ENCODE measurements at places on chromosomes 4 and X. TPM values are rescaled to one million over a fixed set of nuclear protein-coding genes. Genes with fewer than 3 reads are reported as not detected.

Gene NDP
- not detected for total RNA-seq

DNA sequence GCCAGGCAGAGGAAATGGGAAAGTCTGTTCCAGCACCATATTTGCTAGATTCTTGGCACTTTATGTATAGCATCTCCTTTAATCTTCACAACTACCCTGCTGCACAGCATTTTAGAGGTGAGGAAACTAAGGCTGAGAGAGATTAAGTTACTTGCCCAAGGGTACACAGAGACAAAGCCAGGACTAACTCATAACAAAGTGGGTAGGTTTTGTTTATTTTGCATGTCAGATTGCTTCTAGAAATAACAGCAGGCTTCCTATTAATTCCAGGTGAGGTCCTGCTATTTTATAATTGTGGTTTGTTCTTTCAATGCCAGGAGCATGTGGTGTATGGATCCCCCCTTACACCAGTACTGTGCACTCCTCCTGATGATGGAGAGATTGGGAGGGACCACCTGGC, 15.0 kb downstream of the TCEANC start:
- ATAC-seq, result no peak

- ATAC-seq, result no peak
Observed at GRCh38 chrX:106903856-106904528, 851 bp upstream of the RIPPLY1 start.

Gene KIAA1210
- total RNA-seq, result not detected

Gene RAB39B
- not detected for total RNA-seq

DNA sequence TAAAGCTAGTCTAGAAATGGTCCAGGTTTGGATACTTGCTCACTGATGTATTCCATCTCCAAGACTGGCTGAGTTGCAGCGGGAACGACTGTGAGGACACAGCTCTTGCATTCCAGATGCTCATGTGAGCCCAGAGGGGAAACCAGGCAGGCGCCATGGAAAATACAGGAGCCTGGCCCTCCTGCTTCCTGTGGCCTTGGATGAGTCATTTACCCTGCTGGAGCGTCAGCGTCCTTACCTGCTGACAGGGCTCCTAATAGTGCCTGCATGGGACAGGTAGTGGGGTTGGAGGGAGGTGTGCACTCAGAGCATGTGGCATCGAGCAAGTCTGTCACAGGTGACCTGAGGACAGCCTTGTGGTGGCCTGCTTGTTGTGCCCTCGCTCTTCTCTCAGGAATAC, 69.4 kb downstream of the NSG1 start:
- ATAC-seq, result no peak

DNA sequence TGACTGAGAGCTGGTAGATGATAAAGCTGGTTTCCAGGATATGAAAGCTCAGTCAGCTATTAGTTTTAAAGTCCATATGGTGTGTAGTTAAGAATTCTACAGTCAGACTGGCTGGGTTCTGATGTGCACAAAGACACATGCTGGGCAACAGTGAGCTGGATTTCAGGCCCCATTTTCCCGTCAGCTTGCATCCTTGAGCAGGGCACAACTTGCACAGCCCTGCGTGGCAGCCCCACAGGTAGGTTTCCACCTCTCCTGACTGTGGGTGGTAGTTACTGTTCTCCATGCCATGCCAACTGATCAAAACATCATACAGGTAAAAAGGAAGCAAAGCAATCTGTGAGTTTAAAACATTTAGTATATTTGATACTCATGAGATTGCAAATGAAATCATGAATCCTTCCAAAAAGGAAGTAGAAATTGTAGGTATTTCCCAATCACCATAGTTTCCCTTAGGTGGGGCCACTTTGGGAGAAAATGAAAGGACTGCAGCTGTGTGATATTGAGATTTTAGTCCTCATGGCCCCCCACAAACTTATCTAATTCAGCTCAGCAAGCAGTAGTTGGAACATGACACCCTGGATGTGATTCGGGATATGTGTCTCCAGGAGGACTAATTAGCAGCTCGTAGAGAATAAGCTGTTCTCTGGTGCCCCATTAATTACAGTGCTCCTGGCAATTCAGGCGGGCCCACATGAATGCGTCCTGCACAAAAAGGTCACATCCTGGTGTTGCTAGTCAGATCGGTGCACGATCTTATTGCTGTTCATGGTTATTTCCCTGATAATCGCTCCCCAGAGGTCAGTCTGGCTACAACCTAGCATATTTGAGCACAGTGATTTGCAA, 42.4 kb upstream of the NOCT start:
- no peak for ATAC-seq

GRCh38 chr4:141455651-141456050, 180.7 kb upstream of the IL15 start:
- ATAC-seq, result no peak
